ENCODE measurements at places on chromosomes 12 and 14.

- DNase-seq = no peak
Observed at GRCh38 chr14:23414254-23414653, 6.2 kb upstream of the MYH6 start.

GRCh38 chr12:6958609-6959057, 7.5 kb downstream of the PTPN6 start:
- DNase-seq = peak; percentile 35

DNA sequence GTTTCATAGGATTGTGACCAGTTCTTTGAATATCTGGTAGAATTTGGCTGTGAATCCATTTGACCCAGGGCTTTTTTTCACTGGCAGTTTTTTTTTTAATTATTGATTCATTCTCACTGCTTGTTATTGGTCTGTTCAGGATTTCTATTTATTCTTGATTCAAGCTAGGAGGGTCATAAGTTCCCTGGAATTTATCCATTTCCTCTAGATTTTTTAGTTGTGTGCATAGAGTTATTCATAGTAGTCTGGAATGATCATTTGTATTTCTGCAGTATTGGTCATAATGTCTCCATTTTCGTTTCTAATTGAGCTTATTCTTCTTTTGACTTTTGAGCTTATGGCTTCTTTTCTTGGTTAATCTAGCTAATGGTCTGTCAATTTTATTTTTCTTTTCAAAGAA, 291.6 kb downstream of the AKAP6 start:
- DNase-seq = no peak

- no peak for DNase-seq
Observed at GRCh38 chr12:63929426-63929825, 84.9 kb downstream of the SRGAP1 start.

DNA sequence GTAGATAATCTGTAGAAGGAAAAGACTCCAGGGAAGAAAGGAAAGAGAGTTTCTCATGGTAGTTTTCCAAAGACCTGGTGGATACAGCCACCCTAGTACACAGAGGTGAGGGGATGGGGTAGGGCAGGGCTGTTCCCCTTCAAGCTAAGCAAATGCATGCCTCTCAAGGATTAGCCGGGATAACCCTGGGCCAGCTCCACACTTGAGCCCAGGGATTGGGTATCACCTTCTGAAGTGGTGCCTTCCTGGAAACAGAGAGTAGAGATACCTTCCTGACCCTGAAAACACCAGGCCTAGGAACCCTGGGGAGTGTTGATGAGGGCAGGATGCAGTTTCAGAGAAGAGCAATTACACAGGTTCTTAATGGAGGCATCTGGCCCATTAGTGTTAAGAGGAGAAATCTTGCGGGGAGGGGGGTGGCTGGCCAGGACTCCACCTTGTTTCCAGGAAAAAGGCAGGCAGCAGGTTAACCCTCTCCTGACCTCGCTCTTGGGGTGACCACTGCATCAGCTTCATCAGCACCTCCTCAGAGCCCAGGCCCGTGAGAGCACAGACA, 106.9 kb upstream of the TMEM233 start:
- no peak for DNase-seq

DNA sequence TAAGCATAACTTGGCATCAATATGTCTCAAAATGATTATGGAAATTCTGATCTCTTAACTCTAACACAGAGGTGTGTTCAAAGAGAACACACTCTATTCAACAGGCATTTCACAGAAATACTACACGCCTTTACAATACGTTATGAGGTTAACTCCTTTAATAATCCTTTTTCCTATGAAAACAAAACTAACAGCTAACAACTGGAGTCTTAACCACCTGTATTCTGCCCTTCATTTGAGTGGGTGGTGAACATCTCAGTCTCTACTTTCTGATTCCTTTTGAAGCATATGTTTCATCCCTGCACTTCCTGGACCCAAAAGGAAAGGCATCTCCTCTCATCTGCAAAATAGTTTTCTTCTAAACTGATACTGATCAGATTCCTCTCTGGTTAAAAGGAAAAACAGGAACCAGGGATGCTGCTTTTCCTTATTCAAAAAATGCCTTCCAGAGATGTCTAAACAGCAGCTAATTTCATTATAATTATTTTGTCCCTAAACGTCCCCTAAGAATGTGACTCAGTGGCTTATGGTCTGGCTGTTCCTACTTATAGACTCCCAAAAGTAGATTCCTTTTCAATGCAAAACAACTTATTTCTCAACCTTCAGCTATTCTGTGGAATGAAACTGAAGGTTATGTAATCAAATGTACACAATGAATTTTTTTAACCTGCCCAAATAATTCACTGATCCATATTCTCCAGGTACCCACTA, 24.1 kb downstream of the ITPR2 start:
- DNase-seq = no peak

- peak; percentile 33 for DNase-seq
Observed at GRCh38 chr12:89469361-89469760, 55.2 kb downstream of the GALNT4 start.

- DNase-seq = no peak
Observed at GRCh38 chr12:30796313-30796780, 41.6 kb upstream of the CAPRIN2 start.

DNA sequence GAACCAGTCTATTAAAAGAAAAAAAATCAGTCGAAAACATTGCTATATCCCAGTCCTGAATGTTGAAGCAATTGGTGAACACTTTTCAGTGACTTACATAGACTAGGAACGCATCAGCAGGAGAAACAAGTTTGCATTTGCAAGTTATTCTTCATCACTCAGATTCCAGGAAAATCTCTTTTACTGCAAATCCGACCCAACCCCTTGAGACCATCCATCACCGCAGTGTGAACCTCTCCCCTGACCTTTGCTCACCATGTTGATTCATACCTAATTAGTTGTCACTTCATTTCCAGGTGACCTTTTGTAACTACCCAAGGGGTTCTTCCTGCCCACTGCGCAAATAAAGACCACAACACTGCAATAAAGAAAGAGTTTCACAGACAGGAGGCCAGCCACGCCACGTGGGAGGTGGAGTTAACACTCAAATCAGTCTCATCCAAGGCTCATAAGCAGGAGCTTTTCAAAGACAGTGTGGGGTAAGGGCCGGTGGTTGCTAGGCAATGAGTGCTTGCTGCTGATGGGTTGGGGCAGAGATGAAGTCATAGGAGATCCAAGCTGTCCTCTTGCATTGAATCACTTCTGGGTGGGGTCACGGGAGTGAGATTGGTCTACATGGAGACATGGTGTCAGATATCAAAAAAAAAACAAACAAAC, 241.3 kb upstream of the TMEM132C start:
- DNase-seq = no peak

GRCh38 chr14:73728717-73729330, 14.6 kb upstream of the PNMA1 start:
- DNase-seq = peak; percentile 92

DNA sequence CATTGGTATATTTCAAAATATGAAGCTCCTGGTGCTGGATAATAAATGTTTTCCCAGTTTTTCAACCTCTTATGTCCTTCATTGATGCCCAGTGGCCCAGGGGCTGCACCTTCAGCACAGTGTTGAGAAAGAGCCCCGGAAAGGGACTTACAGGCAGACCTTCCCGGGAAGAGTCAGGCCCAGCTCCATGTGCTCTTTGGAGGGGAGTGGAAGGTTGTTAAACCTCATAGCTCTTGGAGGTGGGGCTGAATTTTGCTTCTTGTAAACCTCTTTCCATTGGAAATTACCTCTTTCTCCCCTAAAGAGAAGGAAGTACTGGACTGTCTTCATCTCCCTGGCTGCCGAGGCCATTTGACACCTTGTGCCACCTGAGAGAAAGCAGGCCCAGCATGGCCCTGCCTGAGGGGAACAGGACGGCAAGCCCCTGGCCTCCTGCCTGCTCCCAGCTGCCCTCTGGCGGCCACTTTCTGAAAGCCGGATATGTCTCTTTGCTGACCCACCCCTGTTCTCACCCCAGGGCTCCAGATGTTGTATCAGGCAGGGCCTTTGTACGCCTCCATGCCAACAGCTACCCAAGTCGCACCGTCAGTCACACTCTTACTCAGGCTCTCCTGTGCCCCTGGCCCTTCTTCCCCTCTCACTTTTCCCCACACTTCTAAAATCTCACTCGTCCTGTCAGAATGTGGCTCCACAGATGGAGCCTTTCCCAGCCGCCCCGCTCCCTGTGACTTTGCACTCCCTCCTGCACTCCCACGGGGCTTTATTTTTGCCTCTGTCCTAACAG, 43.0 kb downstream of the EVL start:
- peak; percentile 76 for DNase-seq

- DNase-seq = peak; percentile 35
Observed at GRCh38 chr14:35046751-35047536, 872 bp downstream of the FAM177A1 start.

- DNase-seq = no peak
Observed at GRCh38 chr12:10178821-10179220, at the start of gene TMEM52B. Gene TMEM52B (plus strand): TSS chr12:10179032. CDS start chr12:10179575, 543 bp downstream.

DNA sequence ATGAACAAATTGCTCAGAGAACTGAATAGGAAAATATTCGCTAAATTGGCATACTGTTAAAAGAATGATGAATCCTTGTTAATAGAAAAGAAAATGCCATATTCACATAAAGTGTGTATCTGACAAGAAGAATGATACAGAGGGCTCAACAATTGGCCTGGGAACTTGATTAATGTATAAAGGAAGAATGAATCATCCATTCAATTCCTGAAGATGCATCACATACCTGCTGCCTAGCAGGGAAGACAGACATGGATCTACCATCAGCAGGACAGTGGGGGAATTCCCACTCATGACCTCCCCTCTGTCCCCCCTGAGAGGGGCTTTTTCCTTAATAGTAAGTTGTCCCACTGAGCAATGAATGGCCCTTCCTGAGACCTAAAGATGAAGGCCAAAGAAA, 13.5 kb downstream of the PTPN21 start:
- DNase-seq = no peak

- no peak for DNase-seq
Observed at GRCh38 chr12:88241862-88242570, 99.9 kb downstream of the TMTC3 start.

DNA sequence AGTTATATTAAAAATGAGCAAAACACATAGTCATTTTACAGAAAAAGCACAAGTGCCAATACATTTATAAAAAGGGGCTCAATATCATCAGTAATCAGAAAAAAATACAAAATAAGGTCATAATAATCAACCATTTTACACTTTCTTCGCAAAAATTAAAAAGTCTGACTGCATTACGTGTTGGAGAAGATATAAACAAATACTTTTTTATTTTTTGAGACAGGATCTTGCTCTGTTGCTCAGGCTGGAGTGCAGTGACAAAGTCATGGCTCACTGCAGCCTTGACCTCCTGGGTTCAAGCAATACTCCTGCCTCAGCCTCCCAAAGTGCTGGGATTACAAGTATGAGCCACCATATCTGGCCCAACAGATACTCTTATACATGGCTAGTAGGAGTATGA, 181.5 kb upstream of the DIO3 start:
- no peak for DNase-seq

GRCh38 chr14:69101331-69101826, 51.5 kb downstream of the DCAF5 start:
- peak; percentile 77 for DNase-seq

- DNase-seq = no peak
Observed at GRCh38 chr12:12239127-12239526, 27.7 kb downstream of the LRP6 start.

DNA sequence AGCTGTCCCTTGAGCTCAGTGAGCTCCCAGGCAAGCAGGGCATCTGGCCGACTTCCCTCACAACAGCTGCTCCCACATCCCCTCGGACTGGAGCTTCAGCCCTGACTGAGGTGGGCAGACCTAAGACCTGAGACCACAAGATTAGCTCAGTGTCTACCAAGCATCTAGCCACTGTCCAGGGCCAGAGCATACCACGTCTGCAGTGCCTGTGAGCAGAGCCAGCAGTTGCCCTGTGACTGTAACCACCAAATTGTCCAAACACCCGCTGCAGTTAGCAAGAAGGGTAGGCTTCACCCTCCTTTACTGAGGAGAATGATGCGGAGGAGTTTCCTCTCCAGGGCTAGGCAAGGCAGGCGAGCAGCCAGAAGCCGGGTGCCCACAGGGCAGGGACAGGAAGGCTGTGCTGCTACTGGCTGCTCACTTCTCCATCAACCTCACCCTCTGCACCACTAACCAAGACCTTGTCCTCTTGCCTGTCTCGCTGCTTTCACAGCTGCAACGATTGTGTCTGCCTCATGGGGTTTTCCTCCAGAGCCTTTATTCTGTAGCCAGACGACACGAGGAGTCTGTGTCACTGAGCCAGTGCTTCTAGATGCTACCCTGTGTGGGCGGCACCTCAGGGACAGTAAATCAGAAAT, 53.9 kb downstream of the ANAPC7 start:
- DNase-seq = peak; percentile 99

- DNase-seq = no peak
Observed at GRCh38 chr12:108052260-108052659, 76.8 kb upstream of the WSCD2 start.

DNA sequence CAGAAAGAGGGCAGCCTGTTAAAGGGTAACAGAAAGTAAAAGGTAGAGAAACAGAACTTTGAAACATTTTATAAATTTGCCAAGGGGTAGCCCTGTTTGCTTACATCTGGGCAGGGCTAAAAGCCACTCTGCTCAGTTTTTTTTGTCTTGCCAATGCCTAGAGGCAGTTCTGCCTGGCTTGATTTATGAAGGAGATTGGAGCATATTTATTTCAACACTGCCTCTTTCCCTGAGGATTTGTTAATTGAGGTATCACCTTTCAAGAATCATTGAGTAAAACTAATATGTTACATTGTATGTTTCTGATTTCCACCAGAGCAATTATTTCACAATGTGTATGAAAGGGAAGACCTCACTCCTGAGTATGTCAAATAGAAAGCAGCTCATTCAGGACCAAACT, 160.8 kb downstream of the GXYLT1 start:
- DNase-seq = no peak

DNA sequence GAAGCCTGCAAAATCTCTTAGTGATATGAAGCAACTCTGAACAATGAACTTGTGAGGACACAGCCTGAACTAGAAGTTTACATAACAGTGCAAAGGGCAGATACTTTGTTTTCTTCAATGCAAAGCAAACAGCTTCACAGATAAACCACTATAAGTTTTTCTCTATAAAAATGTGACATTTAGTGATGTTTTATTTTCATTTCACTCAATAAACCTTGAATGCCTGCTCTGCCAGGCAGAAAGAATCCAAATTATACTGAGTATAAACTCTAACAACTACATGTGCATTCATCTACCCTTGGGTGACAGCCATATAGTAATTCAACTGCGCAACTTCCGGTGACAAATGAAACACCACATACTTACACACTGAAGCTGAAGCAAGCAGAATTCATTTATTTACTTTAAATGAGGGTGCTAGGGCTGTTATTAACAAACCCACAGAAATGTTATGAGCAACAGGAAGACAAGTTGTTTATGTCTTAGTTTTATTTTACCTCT, 10.3 kb downstream of the DCP1B start:
- no peak for DNase-seq

GRCh38 chr14:94045563-94046345, 19.6 kb downstream of the OTUB2 start:
- DNase-seq = no peak

DNA sequence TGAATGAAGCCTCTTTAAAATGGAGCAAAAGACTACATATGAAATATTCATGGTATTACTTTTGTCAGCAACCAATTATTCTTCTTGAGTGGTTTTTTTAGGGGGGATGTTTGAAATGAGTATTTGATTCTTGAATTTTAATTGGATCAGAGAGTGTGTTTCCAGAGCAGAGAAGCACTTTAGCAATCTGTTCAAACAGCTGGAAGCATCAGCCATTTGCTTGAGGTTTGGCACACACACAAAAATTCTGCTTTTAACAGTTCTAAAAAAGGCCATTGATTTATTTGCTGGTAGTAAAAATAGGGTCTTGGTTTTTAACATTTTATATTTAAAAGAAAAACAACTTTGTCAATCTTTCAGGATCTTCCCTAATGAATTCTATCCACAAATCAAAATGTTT, 292.7 kb downstream of the LRFN5 start:
- DNase-seq = no peak

Measured in Kasumi-1 (cell line).